Activated gamma-delta T cell (primary cell): ENCODE measurements at places on chromosomes 3 and 15.

GRCh38 chr3:114445233-114445632 is 151.4 kb downstream of the TIGIT start:
- DNase-seq: no peak

DNA sequence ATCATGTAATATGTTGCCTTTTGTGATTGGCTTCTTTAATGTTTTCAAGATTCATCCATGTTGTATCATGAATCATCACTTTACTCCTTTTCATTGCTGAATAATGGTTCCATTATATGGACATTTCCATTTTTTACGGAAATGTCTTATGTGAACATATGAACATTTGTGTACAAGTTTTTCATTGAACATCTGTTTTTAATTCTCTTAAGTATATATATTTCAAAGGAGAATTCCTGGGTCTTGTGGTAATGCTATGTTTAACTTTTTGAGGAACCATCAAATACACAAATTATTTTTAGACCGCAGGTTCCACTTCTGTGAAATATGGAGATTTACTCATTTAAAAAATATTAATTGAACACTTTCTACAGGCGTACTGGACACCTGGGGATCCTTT is 85.7 kb downstream of the ARIH1 start:
- no peak for DNase-seq

GRCh38 chr15:101615986-101616848 is 36.0 kb downstream of the TM2D3 start:
- DNase-seq: no peak

DNA sequence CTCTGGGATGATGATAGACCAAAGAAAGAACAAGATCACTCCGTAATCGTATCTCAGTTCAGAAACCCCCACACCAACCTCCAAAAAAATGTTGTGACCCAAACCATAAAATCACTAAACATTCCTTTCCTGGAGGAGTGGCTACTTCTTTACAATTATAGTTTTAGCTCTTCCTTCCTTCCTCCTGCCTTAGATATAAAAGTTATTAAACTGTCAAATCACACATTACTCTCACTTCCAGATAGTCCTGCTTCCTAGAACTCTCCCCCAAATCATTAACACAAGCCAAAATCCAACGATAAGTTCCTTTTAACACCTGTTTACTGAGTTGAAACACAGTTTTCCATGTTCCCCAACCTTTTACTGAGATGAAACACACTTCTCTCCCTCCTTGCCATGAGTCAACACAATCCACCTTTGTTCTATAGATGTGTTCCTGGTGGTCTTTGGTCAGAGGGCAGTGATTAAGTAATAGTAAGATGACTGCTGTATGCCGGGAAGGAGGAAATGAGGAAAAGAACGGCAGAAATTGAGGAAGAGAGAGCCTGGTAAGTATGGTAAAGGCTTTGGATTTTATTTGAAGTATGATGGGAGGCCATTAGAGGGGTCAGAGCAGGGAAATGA is 8.3 kb upstream of the CRYGS start:
- no peak for DNase-seq

DNA sequence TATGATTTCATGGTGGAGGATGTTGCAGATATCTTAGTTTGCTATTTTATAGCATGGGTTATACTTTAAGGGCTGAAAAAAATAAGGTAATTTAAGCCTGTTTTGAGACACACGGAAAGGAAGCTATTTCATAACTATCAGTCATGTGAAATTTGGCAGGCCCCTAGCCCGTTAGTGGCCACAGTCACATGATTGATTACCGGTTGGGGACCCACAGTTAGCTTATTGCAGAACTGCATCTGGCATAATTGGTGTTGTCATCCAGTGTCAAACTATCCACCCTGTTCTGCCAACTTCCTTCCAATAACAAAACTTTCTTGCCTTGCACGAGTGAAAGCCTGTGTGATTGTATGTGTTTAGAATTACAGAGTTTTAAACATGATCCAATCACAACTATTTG is 35.2 kb downstream of the FNDC3B start:
- no peak for DNase-seq

DNA sequence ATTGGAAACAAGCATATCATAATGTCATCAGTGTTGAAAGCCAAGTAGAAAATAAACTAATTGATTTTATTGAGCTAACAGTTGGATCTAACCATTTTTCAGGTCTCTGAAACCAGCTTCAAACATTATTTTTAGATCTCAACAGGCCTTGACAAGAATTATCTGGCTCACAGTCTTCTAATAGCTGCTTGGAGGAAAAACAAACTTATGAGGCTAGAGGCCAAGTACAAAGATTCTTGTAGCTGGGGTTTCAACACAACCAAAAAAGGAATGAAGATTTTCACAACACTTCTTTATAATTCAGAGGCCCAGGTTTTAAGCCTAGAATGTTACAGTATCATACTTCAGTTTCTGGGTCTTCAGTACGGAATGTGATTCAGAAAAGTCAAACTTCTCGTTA is 3.7 kb downstream of the SETMAR start:
- no peak for DNase-seq
